ENCODE measurements at places on chromosomes 1 and 21.

DNA sequence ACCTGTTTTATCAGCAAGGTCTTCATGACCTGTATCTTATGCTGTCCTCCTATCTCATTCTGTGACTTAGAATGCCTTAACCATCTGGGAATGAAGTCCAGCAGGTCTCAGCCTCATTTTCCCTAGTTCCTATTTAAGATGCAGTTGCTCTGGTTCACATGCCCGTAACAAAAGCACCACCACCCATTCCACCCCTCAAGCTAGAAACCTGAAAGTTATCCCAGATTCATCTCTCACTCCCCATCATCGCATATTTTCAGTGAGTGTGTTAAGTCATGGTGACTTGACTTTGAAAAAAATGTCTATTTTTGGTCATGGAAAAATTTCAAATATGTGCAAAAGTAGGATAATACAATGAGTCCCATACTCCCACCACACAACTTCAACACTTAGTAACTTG is 11.7 kb downstream of the HMGN2 start:
- no peak for DNase-seq

- no peak for DNase-seq
These were observed 181.9 kb downstream of the ZSCAN20 start for GRCh38 chr1:33654267-33654834.

DNA sequence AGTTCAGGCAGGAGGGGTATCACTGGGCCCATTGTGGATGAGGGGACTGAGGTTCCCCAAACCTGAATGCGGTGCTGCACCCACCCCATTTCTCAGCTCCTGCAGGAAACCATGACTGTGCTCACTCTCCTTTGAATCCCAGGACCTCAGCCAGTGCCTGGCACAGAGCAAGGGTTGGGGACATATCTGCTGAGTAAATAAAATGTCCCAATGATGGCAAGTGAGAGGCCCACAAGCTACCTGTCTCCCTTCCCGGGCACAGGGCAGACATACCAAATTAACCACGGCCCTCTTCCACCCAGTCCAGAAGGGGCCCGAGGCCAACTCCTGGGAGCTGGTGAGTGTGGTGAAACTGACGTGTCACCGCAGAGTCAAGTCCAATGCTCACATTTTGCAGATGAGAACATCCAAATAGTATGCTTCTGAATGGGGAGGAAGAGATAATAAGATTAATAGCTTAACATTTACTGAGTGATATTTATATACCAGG is 97.6 kb downstream of the EPHB2 start:
- DNase-seq = no peak

GRCh38 chr1:153503766-153504165 is 32.0 kb downstream of the S100A6 start:
- no peak for DNase-seq

GRCh38 chr21:44443891-44444285 is 11.4 kb upstream of the LRRC3 start:
- no peak for DNase-seq

- DNase-seq = no peak
These were observed 81.4 kb downstream of the TGFBR3 start for GRCh38 chr1:91804546-91805023.

- no peak for DNase-seq
These were observed 2.6 kb upstream of the PYCR2 start for GRCh38 chr1:225926551-225927113.

DNA sequence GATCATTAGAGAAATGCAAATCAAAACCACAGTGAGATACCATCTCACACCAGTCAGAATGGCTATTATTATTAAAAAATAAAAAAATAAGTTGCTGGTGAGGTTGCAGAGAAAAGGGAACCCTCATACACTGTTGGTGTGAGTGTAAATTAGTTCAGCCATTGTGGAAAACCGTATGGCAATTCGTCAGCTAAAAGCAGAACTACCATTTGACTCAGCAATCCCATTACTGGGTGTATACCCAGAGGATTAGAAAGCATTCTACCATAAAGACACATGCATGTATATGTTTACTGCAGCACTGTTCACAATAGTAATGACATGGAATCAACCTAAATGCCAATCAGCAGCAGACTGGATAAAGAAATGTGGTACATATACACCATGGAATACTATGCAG is 42.2 kb downstream of the GIPC2 start:
- DNase-seq = no peak

- no peak for DNase-seq
These were observed 57.9 kb downstream of the MIER1 start for GRCh38 chr1:66982561-66983260.

GRCh38 chr1:115306146-115306545 is 31.9 kb downstream of the NGF start:
- no peak for DNase-seq

- no peak for DNase-seq
These were observed 1.2 kb downstream of the HMGCS2 start for GRCh38 chr1:119767486-119767885.

GRCh38 chr1:53345996-53346813 is 18.3 kb upstream of the LRP8 start:
- no peak for DNase-seq

GRCh38 chr1:46769028-46769740 is 29.7 kb upstream of the CYP4B1 start:
- DNase-seq = no peak

DNA sequence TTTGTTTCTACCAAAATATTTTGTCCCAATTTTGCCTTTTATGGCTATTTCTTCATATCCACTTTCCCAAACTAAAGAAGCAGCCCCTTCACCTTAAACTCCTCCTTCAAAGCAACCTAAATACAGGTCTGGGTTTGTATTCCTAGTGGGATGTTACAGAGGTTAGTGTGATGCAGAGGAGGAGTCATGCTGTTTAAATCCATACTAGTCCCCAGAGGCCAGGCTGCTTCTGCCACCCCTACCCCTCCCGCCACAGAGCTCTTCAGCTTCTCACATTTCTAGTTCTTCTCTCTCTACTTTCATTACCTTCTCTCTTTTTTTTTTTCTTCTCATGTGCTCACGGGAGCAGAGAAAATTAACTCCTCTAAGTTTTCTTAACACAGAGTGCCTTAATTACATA is 29.3 kb downstream of the SELL start:
- no peak for DNase-seq

DNA sequence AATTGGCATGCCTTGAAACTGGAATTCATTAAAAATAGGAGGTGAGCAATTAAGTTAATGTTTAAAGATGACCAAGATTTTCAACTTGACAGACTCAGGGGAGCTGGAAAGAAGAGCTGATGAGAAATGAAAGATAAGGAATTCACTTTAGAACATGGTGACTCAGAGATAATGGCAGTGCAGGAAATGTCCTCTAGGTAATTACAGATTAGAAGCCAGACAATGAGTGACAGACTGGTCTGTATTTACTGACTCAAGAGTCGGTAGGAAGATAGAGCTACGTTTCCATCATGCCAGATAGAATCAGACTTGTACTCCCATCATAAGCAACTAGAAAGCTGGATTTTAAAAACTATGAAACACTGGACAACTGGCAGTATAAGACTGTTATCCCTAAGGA is 151.6 kb downstream of the AJAP1 start:
- no peak for DNase-seq

GRCh38 chr1:27980216-27980845 is 20.6 kb downstream of the XKR8 start:
- no peak for DNase-seq

GRCh38 chr1:53384796-53385195 is 56.9 kb upstream of the LRP8 start:
- DNase-seq = peak; percentile 55

GRCh38 chr1:71645015-71645414 is 564.2 kb upstream of the ZRANB2 start:
- DNase-seq = no peak

DNA sequence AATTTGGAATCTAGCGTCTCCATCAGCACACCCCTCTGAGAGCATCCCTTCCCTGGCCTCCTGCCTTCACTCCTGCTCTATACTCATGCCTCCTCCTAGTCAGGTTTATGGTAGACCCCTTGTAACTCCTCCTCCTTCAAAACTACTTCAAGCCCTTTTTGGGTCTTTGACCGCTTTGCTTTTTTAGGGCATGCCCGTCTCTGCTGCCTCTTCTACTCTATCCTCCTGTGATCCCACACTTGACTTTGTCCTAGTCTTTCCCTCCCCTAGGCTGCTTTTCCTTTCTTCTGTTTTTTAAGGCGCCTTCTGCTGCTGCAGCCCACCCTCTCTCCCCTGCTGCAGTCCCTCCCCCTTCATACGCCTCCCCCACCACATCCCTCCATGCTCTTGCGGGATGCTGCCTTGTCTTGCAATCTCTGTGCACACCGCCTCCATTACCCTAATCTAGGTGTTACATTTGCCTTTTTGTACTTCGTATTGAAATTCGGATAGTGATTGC is 1.5 kb downstream of the SNX27 start:
- no peak for DNase-seq

DNA sequence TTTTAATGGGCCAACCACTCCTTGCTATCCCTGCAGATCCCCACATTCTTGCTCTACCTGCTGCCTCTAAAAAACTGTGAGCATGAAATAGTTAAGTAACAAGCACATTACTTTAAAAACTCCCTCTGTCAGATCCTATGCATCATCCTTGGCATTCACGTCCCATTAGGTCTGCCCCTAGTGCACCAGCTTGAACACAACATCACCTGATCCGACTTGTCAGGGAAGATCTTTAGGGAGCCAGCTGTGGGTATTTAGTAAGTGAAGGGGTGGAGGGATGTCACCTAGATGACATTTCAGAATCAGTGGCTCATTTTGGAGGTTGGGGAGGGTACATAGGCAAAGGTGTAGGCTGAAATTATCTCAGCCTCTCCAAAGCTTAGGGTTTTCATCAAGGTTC is 33.5 kb downstream of the RXRG start:
- no peak for DNase-seq
